A549 treated with GW870086 at 1 μM for 4 hours (cell line): ENCODE measurements at places on chromosomes 1 and 21. TPM values are rescaled to one million over a fixed set of nuclear protein-coding genes. Genes with fewer than 3 reads are reported as not detected.

UBE2U gene
- total RNA-seq = not detected in 5 replicates

CD1B gene
- total RNA-seq = not detected in 5 replicates

KCND3 gene
- total RNA-seq = not detected in 5 replicates

BATF3 gene
- total RNA-seq = 27.0 to 40.0 TPM (median 38.1 TPM) in 5 replicates

C1orf94 gene
- total RNA-seq = 0.07 TPM in 1 of 5 replicates, not detected in the others

SPRR2A gene
- total RNA-seq = not detected in 5 replicates

HP1BP3 gene
- 96.5 to 157 TPM (median 122 TPM) in 5 replicates for total RNA-seq

RRP15 gene
- total RNA-seq = 22.3 to 29.2 TPM (median 25.4 TPM) in 5 replicates

LYPD8 gene
- 0.10 to 0.12 TPM (median 0.12 TPM) in 4 of 5 replicates, not detected in the other for total RNA-seq

FAM163A gene
- not detected in 5 replicates for total RNA-seq

ITGB2 gene
- total RNA-seq = 0.50 to 1.0 TPM (median 0.66 TPM) in 5 replicates

RGS1 gene
- not detected in 5 replicates for total RNA-seq

C1orf21 gene
- total RNA-seq = 8.2 to 11.0 TPM (median 10.3 TPM) in 5 replicates

LDLRAD1 gene
- 0.06 TPM in 1 of 5 replicates, not detected in the others for total RNA-seq

GBP5 gene
- 0.05 TPM in 1 of 5 replicates, not detected in the others for total RNA-seq

PRKAA2 gene
- total RNA-seq = 1.5 to 2.5 TPM (median 2.0 TPM) in 5 replicates

PIGM gene
- 4.0 to 4.8 TPM (median 4.5 TPM) in 5 replicates for total RNA-seq

KIFAP3 gene
- 9.7 to 13.4 TPM (median 12.8 TPM) in 5 replicates for total RNA-seq

TDRD5 gene
- 0.05 to 0.11 TPM (median 0.08 TPM) in 3 of 5 replicates, not detected in the others for total RNA-seq

CFHR3 gene
- 0.08 to 0.20 TPM (median 0.15 TPM) in 4 of 5 replicates, not detected in the other for total RNA-seq

FAM151A gene
- 0.07 to 0.18 TPM (median 0.13 TPM) in 4 of 5 replicates, not detected in the other for total RNA-seq

CFAP141 gene
- total RNA-seq = not detected in 5 replicates

SHISAL2A gene
- 0.29 to 0.47 TPM (median 0.39 TPM) in 4 of 5 replicates, not detected in the other for total RNA-seq

SFN gene
- 584 to 787 TPM (median 687 TPM) in 5 replicates for total RNA-seq

CFHR1 gene
- total RNA-seq = 0.19 to 0.23 TPM in 2 of 5 replicates, not detected in the others

WNT9A gene
- 6.1 to 8.5 TPM (median 7.8 TPM) in 5 replicates for total RNA-seq

SYCP1 gene
- not detected in 5 replicates for total RNA-seq

HMCN1 gene
- total RNA-seq = 0.01 to 0.43 TPM (median 0.04 TPM) in 4 of 5 replicates, not detected in the other

F3 gene
- total RNA-seq = 1.7 to 3.2 TPM (median 2.3 TPM) in 5 replicates

DISC1 gene
- 0.21 to 0.39 TPM (median 0.30 TPM) in 5 replicates for total RNA-seq

UBE4B gene
- 11.5 to 14.0 TPM (median 12.7 TPM) in 5 replicates for total RNA-seq

FBXO2 gene
- 6.3 to 9.6 TPM (median 9.2 TPM) in 5 replicates for total RNA-seq

OR2T29 gene
- not detected in 5 replicates for total RNA-seq

MARK1 gene
- total RNA-seq = 0.05 to 0.16 TPM (median 0.11 TPM) in 5 replicates

MPZL1 gene
- 102 to 135 TPM (median 123 TPM) in 5 replicates for total RNA-seq

PLA2G2D gene
- not detected in 5 replicates for total RNA-seq

KLF17 gene
- 0.57 to 0.67 TPM (median 0.63 TPM) in 5 replicates for total RNA-seq

ACP6 gene
- 14.5 to 22.8 TPM (median 21.9 TPM) in 5 replicates for total RNA-seq

SPRR4 gene
- not detected in 5 replicates for total RNA-seq

SV2A gene
- 0.08 to 0.12 TPM (median 0.10 TPM) in 5 replicates for total RNA-seq

FNDC10 gene
- 5.4 to 8.5 TPM (median 8.1 TPM) in 5 replicates for total RNA-seq

TRNP1 gene
- 182 to 276 TPM (median 255 TPM) in 5 replicates for total RNA-seq

RAB13 gene
- 126 to 141 TPM (median 136 TPM) in 5 replicates for total RNA-seq

ACAP3 gene
- 11.4 to 15.4 TPM (median 14.5 TPM) in 5 replicates for total RNA-seq

TMEM82 gene
- not detected in 5 replicates for total RNA-seq

IL22RA1 gene
- total RNA-seq = 8.0 to 9.6 TPM (median 8.4 TPM) in 5 replicates

MAP3K21 gene
- 6.8 to 10.5 TPM (median 9.5 TPM) in 5 replicates for total RNA-seq

ASCL5 gene
- 0.09 to 0.23 TPM (median 0.10 TPM) in 4 of 5 replicates, not detected in the other for total RNA-seq
